IMR-90 (cell line): ENCODE measurements at places on chromosomes 12 and 14. TPM values are rescaled to one million over a fixed set of nuclear protein-coding genes. Genes with fewer than 3 reads are reported as not detected.

DNA sequence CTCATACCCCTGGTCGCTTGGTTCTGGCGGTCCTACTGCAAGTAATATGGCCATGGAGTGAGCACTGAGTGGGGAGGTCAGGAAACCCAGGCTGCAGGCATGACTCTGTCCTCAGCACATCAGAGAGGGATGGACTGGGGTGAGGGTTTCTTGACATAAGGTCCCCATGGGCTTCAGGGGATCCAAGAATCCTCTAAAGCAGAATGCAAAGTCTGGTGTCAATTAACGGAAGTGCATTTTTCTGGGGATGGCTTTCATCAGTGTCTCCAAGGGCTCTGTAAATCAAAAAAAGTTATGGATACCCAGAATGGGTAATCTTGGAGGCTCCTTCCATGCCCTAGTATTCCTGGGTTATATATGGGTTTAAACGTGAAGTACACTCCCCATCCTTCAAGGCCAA lies 3.7 kb downstream of the FIGNL2 start:
- no peak overlapping the region for H3K27ac ChIP-seq
- no peaks in the 10 kb centered on the region for H3K36me3 ChIP-seq
- no peaks in the 10 kb centered on the region for H3K4me1 ChIP-seq
- H3K4me3 ChIP-seq = no peak overlapping the region
- H3K27me3 ChIP-seq = peaks cover 78% of the 10 kb centered on the region

DNA sequence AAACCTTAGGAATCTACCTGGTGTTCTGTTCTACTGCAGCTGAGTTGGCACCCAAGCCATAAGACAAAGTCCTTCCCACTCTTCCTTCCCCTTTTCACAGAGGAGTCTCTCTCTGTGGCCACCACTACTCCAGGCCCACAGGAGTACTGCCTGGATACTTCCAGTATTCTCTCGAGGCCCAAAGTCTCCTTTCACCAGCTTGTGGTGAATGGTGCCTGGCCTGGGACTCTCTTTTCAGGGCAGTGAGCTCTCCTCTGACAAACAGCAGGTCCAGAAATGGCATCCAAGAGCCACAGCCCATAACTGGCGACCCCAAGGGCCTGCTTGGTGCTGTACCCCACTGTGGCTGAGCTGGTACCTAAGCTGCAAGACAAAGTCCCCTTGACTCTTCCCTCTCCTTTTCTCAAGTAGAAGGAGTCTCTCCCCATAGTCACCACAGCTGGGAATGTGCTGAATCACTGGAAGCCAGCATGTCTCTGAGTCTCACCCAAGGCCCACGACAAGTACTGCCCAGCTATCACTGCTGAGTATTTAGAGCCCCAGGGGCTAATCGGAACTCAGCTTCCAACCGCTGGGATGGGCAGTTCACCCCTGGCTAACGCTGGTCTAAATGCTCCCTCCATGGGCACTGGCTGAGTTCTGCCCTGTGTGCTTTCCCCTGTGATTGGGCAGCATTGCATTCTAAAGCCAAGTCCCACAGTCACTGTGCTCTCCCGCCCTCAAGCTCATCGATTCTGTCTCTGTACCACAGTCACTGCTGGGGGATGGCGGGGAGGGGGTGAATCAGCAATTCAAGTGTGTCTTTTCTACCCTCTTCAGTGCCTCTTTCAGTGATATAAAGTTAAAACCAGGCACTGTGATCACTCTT lies 6.1 kb downstream of the A2ML1 start:
- DNase-seq = no peak

ARHGAP9 gene
- total RNA-seq = 0.18 and 0.28 TPM in 2 replicates

GRCh38 chr12:47231456-47231855 lies 151.7 kb upstream of the AMIGO2 start:
- no peaks in the 10 kb centered on the region for H3K36me3 ChIP-seq
- peak; percentile 12 for DNase-seq
- H3K4me1 ChIP-seq = peaks cover 4% of the 10 kb centered on the region
- H3K27me3 ChIP-seq = no peaks in the 10 kb centered on the region

PTHLH gene
- total RNA-seq = 0.36 and 0.83 TPM in 2 replicates
